CD4-positive, alpha-beta T cell treated with Interleukin-10 for 1 hour (primary cell): ENCODE measurements at places on chromosomes 2 and 18.
A peak's percentile ranks its signal among the peaks of the same experiment; 100 is the strongest.

- no peak for DNase-seq
These were observed 268.6 kb downstream of the EIPR1 start for GRCh38 chr2:3108710-3109702.

DNA sequence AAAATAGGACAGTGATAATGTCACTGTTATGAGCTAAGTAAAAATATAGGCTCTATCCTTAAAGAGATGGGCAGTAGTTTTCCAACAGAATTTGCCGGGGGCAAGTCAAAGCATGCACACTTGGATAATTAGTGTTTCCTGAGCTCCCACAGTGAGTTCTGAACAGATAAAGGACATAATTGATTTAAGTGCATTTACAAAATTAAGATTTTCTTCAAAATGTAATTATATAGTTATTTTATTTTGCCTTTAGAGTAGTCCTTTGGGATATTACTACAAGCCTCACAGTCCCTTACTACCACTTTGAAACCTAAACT lies 107.6 kb downstream of the RAPGEF4 start:
- DNase-seq: no peak

DNA sequence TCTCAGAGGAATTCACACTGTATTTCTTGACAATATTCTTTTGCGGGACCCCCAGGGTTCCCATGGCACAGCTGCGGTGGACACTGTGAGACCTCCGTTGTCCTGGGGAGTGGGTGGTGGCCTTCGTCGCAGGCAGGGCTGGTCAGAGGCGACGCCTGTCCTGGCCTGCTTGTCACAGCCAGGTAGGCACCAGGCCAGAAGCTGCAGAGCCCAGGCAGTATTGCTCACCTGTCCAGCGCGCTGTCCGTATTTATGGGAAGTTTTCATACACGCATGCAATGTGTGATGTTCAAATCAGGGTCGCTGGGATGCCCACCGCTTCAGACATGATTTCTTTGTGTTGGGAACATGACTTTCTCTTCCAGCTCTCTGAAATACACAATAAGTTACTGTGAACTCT lies 126.6 kb downstream of the RTP5 start:
- no peak for DNase-seq

- DNase-seq: no peak
These were observed 246.2 kb downstream of the XIRP2 start for GRCh38 chr2:167134381-167135072.

- DNase-seq: no peak
These were observed 20.9 kb upstream of the SCN1A start for GRCh38 chr2:166148500-166149400.

DNA sequence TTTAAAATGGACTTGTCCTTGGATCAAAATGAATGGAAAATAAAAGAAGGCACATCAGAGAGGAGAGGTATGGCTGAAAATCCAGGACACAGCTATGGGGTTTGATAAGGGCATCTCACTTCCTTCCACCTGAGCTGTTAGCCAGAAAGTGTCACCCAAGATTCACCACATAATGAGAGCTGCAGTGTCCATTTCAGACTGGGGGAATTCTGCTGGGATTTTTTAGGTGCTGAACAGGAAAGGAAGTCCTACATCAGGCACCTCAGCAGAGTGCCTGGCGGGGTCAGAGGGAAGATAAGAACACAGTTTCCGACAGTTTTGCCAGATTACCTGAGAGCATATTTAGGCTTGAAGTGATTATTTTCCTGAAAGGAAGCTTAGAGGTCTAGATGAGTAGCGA lies 187.6 kb upstream of the HNMT start:
- DNase-seq: no peak

GRCh38 chr2:64767670-64768468 lies 114.2 kb upstream of the SERTAD2 start:
- peak; percentile 87 for DNase-seq

DNA sequence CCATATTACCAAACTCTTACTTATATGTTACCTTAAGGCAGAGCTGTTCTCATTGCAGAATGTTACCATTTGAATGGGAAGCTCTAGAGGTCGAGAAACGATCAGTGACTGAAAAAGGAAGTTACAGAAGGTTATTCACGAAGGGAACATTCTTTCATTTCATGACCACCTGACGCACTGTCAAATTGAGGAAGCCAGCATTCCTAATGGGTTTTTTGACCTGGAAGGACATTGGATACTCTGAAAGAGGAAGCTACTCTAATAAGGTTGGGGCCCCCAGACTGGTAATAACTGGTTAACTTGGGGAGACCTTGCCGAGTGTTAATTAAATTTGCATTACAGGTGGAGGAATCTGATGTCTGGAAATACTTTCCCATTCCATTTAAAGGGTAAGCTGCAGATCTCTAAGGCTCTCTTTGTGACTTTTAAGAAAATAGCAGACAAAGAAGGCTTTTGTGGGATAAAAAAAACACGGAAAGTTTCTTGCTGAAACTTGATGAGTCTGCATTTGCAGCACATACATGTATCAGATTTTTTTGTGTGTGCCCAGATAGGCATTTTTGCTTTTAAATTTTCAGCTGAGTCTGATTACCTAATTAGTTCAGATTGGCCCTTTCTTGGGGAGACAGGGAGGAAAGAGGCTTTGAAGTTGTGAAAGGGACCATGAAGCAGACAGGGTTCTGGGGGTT lies 137.1 kb downstream of the LTBP1 start:
- no peak for DNase-seq

DNA sequence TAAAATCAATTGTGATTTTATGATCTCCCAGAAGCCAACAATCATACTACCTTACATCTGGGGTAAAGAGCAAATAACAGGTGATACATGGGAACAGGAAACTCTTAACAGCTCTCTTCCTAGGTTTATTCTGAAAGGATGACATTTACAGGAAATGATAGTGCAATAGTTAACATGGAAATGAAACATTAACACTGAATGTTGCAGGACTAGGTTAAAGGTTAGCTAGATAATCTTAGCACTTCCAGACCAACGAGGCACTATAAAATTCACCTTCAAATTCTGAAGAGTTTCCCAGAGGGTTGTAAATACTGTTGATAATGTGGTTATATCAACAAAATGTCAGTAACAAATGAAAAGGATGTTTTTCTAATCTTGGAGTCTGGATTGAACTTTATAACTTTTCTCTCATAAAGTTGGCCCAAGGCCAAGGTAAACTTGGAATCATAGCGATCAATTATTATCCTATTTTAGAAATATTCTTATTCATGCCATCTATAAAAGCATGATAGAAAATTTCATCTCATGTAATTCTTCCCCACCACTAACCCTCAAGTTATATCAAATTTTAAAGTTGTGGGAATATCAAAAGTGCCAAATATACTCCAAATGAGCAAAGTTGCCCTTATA lies 32.9 kb upstream of the GCG start:
- no peak for DNase-seq

GRCh38 chr2:186059096-186059495 lies 320.5 kb downstream of the FSIP2 start:
- no peak for DNase-seq

GRCh38 chr18:54223568-54224241 lies 764 bp downstream of the MBD2 start:
- peak; percentile 47 for DNase-seq

- no peak for DNase-seq
These were observed 26.1 kb upstream of the WIPF1 start for GRCh38 chr2:174623690-174624089.

DNA sequence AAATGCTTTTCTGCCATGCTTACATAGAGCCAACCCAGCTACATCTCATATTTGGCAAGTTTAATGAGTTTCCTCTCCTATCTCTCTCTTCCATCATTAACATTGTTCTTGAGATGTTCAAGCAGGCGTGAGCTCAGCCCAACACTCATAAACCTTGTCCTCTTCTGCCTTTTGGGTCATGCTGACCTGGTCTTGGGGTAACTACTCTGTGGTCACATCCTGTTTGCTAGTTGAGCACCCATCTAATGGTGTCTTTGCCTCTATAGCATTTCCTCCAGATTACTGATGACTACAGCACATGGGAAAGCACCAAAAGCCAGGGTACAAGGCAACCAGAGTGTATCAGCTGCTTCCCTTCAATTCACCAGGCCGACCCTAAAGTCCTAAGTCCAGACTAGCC lies 366.9 kb upstream of the HNRNPA3 start:
- no peak for DNase-seq

DNA sequence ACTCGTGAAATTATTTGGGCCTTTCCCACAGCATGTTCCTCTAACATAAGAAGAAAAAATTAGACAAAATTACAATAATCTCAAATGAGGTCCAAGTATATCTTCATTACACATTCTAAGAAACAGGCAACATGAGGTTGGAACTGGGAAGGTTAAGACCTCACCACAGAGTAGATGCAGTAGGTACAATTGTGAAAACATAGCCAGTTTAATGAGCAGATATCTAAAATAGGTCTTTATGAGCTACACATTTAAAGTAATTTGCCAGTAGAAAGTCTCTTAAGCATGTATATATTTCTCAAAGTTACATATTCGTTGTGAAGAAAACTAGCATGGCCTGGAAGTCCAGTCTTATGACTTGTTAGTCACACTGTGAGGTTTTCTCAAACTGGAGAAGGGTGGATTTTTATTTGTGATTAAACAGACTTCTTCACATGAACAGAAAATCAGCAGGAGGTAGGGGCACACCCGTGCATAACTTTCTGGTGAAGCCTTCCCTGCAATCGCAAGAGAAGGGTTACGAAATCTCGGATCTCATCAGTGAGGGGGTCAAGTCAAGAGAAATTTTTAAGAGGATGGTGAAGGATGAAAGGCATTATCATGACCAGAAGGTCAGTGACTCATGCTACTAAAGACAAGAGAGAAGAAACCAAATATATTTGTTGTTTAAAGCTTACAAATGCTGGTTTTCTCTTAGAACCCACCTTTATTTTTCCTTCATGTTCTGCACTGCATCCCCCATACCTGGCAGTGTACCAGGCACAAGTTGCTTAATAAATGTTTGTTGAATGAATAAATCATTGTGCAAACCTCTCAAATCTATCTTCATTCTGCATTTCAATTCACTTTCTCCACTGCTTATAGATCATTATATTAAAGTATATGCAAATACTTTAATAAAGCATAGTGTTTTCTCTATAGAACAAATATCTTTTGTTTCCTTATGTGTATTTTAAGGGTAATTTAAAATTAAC lies 5.1 kb upstream of the RAB27B start:
- DNase-seq: no peak
